ENCODE measurements at places on chromosomes 7 and 10. TPM values are rescaled to one million over a fixed set of nuclear protein-coding genes. Genes with fewer than 3 reads are reported as not detected.

GRCh38 chr7:1853431-1853985, 183.4 kb downstream of the ELFN1 start:
- peak; percentile 46 for DNase-seq

- DNase-seq: no peak
These were observed 1.9 kb downstream of the DMTF1 start for GRCh38 chr7:87154166-87154565.

DNA sequence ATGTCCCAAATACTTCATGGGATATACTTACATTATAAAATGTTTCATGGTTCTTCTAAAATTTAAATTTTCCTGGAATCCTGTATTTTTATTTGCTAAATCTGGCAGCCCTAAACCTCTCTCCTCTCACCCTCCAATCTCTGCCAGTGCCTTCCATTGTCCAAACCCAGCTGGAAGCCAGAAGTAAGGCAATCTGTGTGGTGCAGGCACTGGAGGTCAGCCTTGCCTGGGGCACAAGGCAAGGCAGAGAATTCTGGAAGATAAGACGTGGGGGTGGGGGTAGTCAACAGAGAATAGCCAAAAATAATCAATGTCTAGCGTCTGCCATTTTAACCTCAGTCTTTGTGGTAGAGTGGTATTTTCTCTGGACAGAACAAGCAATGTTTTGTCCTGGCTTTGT, 381.7 kb downstream of the GPAM start:
- no peak for DNase-seq

DNA sequence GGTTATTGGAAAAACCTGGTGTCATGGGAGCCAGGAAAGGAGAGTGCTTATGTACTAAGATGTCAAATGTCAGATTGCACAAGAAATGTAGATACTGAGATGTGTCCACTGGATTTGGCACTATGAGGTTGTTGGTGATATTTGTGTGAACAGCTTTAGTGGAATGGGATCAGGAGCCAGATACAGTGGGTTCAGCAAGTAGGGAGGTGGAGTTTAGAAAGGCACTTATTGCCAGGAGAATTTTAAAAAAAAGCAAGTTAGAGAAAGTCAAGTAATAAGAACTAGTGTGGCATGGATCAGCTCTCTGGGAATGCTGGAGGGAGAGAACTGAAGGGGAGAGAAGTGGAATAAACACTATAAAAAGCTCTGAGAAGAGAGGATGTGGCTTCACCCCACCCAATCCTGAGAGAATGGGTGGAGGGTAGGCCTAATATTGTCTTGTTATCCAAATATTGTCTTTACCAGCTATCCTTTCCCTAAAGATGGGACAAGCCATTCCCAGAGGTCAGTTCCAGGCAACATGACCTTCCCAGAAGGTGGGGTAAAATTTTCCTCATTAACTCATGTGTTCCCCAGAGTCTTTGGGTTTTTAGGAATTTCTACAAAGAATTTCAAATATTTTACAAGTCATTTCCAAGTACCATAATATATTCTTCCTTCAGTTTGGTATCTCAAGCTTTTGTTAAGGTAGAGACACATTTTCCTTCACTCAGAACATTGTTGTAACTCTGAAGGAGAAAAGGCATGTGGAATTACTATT, 42.3 kb downstream of the ENTPD1 start:
- no peak for DNase-seq

MNX1 gene
- 21.6 TPM for total RNA-seq

Measured in endodermal cell (in vitro differentiated cells).